PC-9 (cell line): ENCODE measurements at places on chromosomes 7 and 10. TPM values are rescaled to one million over a fixed set of nuclear protein-coding genes. Genes with fewer than 3 reads are reported as not detected.

GRCh38 chr10:14162061-14162460 lies 168.7 kb downstream of the FRMD4A start:
- no peak for DNase-seq
- no peak overlapping the region for H3K4me3 ChIP-seq
- H3K27me3 ChIP-seq = peaks cover 15% of the 10 kb centered on the region; the same call in 1 of the 2 replicates
- H3K27ac ChIP-seq = no peak overlapping the region
- H3K4me1 ChIP-seq = no peaks in the 10 kb centered on the region
- no peaks in the 10 kb centered on the region for H3K36me3 ChIP-seq

Gene NPC1L1
- 0.28 and 0.30 TPM in 2 replicates for total RNA-seq

DNA sequence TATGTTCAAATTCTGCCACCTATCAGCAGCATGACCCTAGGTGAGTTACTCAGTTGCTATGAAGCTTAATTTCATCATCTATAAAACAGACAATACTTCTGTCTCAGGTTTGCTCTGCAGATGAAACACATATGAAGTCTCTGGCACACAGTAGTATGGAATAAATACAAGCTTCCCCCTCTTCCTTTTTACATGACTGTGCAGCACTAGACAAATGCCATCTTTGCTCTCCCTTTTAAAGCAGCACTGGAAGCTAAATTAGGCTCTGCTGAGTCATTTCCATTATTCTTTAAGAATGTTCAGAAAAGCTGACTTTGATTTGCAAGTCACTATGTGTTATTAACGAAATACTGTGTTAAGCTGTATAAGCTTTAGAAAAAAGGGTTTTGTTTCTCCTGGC lies 40.7 kb upstream of the ANAPC16 start:
- H3K4me3 ChIP-seq = no peak overlapping the region
- H3K27ac ChIP-seq = peak overlapping the region; percentile 55
- DNase-seq = no peak
- peaks cover 54% of the 10 kb centered on the region for H3K4me1 ChIP-seq
- no peaks in the 10 kb centered on the region for H3K27me3 ChIP-seq
- H3K36me3 ChIP-seq = peaks cover 29% of the 10 kb centered on the region

- no peak for DNase-seq
- H3K27me3 ChIP-seq = peaks cover 9% of the 10 kb centered on the region
- H3K27ac ChIP-seq = no peak overlapping the region
- no peak overlapping the region for H3K4me3 ChIP-seq
- no peaks in the 10 kb centered on the region for H3K36me3 ChIP-seq
Measured at GRCh38 chr10:36349445-36350078, 707.5 kb upstream of the FZD8 start.

- H3K36me3 ChIP-seq = no peaks in the 10 kb centered on the region
- no peaks in the 10 kb centered on the region for H3K27me3 ChIP-seq
- no peak for DNase-seq
- no peaks in the 10 kb centered on the region for H3K4me1 ChIP-seq
- H3K4me3 ChIP-seq = no peak overlapping the region
Measured at GRCh38 chr10:19993714-19994315, 177.6 kb downstream of the PLXDC2 start.

DNA sequence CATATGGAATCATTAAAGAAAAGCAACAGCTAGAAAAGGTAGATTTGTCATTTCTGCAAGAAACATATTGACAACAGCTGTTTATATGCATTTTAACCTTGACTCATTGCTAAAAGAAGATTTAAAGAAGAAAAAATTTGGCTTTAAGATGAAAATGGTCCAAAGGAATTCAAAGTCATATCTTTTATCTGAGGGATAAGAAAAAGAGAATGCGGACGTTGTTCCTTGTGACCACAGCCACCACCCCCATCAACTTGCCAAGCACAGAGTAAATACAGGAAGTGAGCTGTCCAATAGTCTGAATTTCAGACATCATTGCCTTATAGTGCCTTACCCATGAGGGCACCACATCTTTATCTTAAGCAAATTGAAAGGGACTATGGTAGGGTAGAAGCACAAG lies 7.3 kb upstream of the CRPPA start:
- H3K27me3 ChIP-seq = no peaks in the 10 kb centered on the region
- H3K4me3 ChIP-seq = no peak overlapping the region
- no peak overlapping the region for H3K27ac ChIP-seq
- DNase-seq = no peak
- H3K36me3 ChIP-seq = no peaks in the 10 kb centered on the region

Gene FLNC
- total RNA-seq = 75.5 and 96.6 TPM in 2 replicates

Gene TECPR1
- total RNA-seq = 22.7 and 27.4 TPM in 2 replicates

Gene INMT
- not detected in 2 replicates for total RNA-seq

DNA sequence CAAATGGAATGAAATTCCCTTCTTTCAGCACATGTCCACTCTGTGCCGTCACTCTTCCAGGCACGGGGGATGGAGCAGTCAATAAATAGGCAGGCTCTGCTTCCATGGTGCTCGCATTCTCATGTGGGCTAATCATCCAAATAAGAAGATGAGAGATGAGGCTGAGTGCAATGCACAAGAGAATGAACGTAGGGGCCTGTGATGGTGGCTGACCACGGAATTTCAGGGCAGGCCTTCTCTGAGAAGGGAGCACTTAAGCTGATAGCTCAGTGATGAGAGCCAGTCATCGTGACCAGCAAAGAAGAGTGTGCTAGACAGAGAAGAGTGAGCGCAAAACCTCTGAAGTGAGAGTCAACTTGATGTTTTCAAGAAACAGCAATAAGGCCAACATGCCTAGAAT lies 47.9 kb downstream of the TAF3 start:
- no peak for DNase-seq
- no peak overlapping the region for H3K27ac ChIP-seq
- H3K4me3 ChIP-seq = no peak overlapping the region
- no peaks in the 10 kb centered on the region for H3K27me3 ChIP-seq
- H3K36me3 ChIP-seq = no peaks in the 10 kb centered on the region

DNA sequence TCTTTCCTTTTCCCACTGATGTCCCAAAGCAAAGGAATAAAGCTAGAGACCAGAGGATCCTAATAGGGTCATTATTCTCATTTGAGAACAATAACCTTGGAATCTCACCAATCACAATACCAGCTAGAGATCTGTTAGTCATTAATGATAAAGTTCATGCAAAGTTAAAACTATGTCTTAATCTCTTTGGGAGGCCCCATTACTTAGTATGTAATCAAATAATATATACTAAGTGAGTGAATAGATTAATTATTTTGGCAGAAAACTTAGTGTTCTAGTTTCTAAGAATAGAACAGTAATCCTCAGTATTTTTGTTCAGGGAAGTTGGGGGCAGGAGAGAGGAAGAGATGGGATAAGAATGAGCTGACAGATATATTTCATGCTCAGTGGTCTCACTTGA lies 227.2 kb downstream of the MTERF1 start:
- no peaks in the 10 kb centered on the region for H3K36me3 ChIP-seq
- H3K27ac ChIP-seq = no peak overlapping the region
- no peaks in the 10 kb centered on the region for H3K4me1 ChIP-seq

- H3K4me3 ChIP-seq = no peak overlapping the region
- DNase-seq = no peak
- H3K27me3 ChIP-seq = no peaks in the 10 kb centered on the region
- no peak overlapping the region for H3K27ac ChIP-seq
Measured at GRCh38 chr10:129741978-129742741, 221.9 kb downstream of the EBF3 start.

Gene ABLIM1
- 63.1 and 68.7 TPM in 2 replicates for total RNA-seq

Gene CAV2
- 260 and 296 TPM in 2 replicates for total RNA-seq

DNA sequence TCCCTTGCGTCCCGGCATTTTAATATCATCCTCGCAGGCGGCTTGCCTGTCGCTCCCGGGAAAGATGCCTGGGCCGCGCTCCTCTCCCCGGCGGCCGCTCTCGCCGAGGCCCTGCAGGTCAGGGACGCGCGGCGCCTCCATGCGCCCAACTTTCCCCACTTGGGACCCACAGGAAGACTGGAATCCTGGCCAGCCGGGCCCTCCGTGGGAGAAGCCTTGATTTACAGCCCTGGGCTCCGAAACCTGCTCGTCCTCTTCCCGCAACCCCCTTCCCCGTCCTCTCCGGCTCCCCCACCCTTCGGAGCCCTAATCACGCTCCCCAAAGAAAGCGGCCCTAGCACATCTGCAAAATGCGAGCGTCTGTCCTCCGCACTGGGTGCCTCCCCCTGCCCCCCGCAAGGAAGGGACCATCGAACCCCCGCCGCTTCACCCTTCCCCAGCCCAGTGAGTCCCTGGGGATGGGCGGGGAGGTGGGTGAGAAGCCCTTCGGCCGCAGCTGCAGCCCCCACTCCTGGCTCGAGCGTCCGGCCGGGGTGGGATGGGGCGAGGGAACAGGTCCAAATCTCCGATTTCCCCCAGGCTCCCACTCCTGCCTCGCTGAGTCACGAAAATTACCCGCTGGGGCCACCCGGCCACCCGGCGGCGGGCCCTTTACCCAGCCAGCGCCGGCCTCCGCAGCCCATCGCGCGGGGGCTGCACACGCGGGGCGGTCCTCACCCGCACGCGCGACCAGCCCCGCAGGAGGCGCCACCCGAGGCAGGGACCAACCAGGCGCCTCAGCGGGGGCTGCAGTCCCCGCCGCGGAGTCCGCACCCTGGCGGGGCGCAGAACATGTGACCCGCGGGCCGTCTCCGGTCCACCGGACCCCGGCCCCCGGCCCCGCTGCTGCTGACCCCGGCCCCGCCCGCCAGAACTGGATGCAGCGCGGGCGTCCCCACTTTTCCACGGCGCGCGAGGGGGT lies 695 bp downstream of the HSPA12A start:
- no peak for DNase-seq
- peak overlapping the region; percentile 86; the same call in 1 of the 2 replicates for H3K4me3 ChIP-seq
- no peak overlapping the region for H3K27ac ChIP-seq
- H3K36me3 ChIP-seq = no peaks in the 10 kb centered on the region
- H3K4me1 ChIP-seq = peaks cover 6% of the 10 kb centered on the region; the same call in 1 of the 2 replicates

Gene FFAR4
- 0.25 TPM in 1 of 2 replicates, not detected in the other for total RNA-seq

Gene SPDYE9
- not detected in 2 replicates for total RNA-seq

- no peak overlapping the region for H3K27ac ChIP-seq
- no peaks in the 10 kb centered on the region for H3K27me3 ChIP-seq
- H3K36me3 ChIP-seq = no peaks in the 10 kb centered on the region
- DNase-seq = no peak
- H3K4me1 ChIP-seq = peaks cover 5% of the 10 kb centered on the region; the same call in 1 of the 2 replicates
- no peak overlapping the region for H3K4me3 ChIP-seq
Measured at GRCh38 chr10:125057158-125058001, 103.0 kb downstream of the CTBP2 start.

- no peak for DNase-seq
- no peaks in the 10 kb centered on the region for H3K36me3 ChIP-seq
- no peak overlapping the region for H3K4me3 ChIP-seq
- H3K4me1 ChIP-seq = peaks cover 12% of the 10 kb centered on the region
Measured at GRCh38 chr10:16966991-16967865, 150.0 kb upstream of the RSU1 start.

GRCh38 chr10:92891885-92892690 lies 43.8 kb downstream of the EXOC6 start:
- no peaks in the 10 kb centered on the region for H3K27me3 ChIP-seq
- no peak overlapping the region for H3K4me3 ChIP-seq
- H3K36me3 ChIP-seq = no peaks in the 10 kb centered on the region
- H3K4me1 ChIP-seq = peaks cover 52% of the 10 kb centered on the region
- DNase-seq = peak; percentile 88
- H3K27ac ChIP-seq = peak overlapping the region; percentile 81

Gene SFTPA1
- total RNA-seq = not detected in 2 replicates

DNA sequence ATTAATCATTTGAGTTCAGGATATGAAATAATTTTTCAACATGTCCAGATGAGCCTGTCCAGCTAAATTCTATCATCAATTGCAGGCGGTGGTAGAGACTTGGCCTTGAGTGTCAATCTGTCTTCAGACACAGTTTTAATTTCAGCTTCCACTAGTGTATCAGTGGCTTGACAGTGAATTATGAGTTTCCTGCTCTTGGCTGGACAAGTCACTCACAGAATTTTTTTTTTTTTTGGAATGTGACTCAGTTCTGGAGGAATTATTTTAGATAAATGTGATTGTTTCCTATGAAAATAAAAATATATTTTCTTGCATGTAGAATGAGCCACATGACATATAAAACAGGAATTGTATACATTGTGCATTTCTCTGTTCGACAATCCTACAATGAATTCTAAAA lies 319.9 kb upstream of the AKR1E2 start:
- DNase-seq = no peak
- no peaks in the 10 kb centered on the region for H3K27me3 ChIP-seq
- H3K4me1 ChIP-seq = no peaks in the 10 kb centered on the region

Gene TMEM213
- total RNA-seq = not detected in 2 replicates

DNA sequence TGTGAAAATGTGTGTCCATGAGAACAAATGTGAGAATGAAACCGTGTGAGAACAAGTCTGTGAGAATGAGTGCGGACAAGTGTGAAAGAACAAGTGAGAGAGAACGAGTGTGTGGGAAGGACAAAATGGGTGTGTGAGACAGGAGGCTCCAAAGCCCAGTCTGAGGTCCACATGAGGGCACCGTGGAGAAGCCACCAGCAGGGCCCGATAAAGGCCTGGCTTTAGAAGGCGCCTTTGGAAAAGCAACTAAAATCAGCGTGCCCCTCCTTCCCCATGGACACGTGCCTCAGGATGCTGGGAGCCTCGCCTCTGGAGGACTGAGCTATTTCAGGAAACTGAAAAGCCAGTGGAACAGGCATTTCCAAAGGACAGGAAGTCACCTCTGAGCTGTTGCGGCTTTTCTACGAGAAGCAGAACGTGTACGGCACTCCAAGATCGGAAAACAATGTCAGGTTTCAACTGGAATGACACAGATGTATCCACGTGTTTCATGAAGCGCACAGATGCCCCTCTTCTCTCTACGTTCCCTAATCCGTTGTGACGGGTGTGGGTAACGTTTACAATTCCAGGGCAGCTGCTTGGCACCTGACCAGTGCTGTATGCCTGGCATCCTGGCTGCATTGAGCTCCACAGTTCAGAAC lies 46.4 kb downstream of the ESYT2 start:
- DNase-seq = peak; percentile 64
- no peak overlapping the region for H3K4me3 ChIP-seq
- peaks cover 12% of the 10 kb centered on the region for H3K4me1 ChIP-seq
- no peaks in the 10 kb centered on the region for H3K27me3 ChIP-seq
